Stimulated activated CD4-positive, alpha-beta T cell treated with anti-CD3 and anti-CD28 coated beads, TNF-alpha, amount 100 ng/mL, for 48 hours (primary cell): ENCODE measurements at places on chromosomes 12 and 14.

DNA sequence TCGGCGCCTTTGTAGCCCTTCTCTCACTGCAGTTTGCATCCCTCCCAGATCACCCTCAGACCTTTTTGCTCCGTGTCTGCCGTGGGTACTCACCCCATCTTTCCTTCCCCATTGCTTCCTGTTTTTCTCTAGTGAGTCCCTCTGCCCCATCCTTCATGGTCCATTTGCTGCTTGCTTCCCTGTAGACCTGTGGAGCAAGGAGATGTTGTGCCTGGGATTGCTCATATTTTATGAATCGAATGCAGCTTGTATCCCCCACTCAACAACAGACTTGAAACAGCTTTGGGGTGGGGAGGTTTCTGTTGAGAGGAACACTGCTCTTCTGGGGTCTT, 661 bp downstream of the DENR start:
- no peak for DNase-seq

- no peak for DNase-seq
Observed at GRCh38 chr12:49567302-49567610, 686 bp downstream of the MCRS1 start.

DNA sequence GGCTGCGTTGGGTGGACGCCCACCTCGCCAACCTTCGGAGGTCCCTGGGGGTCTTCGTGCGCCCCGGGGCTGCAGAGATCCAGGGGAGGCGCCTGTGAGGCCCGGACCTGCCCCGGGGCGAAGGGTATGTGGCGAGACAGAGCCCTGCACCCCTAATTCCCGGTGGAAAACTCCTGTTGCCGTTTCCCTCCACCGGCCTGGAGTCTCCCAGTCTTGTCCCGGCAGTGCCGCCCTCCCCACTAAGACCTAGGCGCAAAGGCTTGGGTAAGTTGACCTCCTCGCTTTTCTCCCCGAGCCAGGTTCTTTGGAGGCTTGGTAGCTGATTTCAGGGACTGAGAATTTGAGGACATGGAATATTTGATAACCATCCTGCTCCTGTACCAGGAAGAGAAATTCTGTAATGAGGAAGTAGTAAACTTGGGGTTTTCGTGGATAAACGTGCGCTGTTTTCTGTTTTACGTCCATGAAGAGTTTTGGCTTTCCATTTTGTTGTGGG, 530 bp downstream of the APAF1 start:
- DNase-seq: no peak

GRCh38 chr12:49198431-49199155, 9.7 kb upstream of the TUBA1A start:
- DNase-seq: no peak

GRCh38 chr12:25699454-25699853, 146.4 kb upstream of the LMNTD1 start:
- DNase-seq: no peak

- DNase-seq: no peak
Observed at GRCh38 chr14:54532111-54533012, 22.7 kb downstream of the CGRRF1 start.

DNA sequence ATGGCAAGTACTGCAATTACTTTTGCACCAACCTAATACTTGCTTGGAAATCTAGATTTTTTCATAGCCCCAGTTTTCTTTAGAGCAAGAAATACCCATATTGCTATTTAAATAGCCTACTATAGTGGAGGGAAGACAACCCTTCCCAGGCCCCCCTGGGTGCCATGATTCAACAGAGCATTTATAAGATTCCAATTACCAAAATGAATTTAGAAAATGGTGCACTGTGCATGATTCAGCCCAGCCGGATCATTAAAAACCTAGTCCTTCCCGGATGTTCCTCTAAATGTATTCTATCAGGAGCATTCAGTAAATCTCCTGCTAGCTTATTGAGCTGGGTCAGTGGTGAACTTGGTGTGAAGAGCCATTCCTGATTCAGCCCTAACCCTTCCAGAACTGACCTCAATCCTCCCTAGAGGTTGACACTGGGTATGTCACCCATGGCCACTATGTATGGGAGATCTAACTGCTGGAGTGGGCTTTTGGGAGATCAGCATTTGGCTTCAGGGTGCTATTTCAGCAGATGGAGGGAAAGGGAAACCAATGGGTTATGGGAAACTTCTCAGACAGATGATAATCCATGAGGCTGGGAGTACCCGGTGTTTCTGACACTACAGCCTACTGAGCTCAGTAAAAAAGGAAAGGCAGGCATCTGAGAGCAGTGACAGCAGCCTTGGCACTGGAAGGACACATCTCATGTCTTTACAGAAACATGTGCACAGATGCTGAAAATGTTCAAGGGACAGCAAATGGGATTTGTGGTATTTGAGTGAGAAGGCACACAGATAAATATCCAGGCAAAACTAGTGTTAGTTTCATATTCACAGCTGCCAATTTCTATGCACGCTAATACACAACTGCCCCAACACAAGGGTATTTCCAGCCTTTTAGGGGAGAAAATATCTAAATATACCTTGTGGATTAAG, 258.9 kb downstream of the DPF3 start:
- DNase-seq: no peak

DNA sequence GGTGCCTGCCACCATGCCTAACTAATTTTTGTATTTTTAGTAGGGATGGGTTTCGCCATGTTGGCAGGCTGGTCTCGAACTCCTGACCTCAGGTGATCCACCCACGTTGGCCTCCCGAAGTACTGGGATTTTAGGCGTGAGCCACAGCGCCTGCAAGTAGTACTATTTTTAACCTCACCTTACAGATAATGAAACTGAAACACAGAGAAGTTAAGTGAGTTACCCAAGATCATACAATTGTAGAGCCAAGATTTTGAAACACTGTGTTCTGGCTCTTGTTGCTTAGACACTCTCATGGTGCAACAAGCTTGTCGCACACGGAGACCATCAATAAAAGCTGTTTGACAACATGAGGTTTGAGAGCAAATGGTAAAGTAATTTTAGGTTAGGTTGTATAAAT, 159.1 kb upstream of the LMNTD1 start:
- DNase-seq: no peak

DNA sequence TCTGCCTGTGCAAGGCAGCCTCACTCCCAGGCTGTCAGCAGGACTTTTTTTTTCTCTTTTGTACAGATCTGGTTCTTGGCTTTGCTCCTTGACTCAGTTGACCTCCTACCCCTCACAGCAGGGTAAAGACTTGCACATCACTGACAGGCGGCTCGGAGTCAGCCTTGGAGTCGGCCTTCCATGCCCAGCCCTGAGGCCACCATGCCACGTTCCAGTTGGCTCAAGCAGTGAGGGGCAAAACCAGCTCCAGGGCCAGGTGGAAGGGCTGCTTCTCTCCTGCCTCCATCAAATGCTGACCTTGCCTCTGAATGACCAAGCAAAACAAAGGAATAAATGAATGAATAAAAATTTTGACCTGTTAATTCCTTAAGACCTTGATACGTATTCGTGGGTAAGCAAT, 27.6 kb downstream of the JAG2 start:
- DNase-seq: no peak

- DNase-seq: no peak
Observed at GRCh38 chr12:118982984-118983761, 1.8 kb downstream of the SRRM4 start.
